ENCODE measurements at places on chromosomes 3 and 15.

GRCh38 chr3:32460031-32460749, 42.5 kb downstream of the CMTM6 start:
- peak; percentile 59 for DNase-seq

DNA sequence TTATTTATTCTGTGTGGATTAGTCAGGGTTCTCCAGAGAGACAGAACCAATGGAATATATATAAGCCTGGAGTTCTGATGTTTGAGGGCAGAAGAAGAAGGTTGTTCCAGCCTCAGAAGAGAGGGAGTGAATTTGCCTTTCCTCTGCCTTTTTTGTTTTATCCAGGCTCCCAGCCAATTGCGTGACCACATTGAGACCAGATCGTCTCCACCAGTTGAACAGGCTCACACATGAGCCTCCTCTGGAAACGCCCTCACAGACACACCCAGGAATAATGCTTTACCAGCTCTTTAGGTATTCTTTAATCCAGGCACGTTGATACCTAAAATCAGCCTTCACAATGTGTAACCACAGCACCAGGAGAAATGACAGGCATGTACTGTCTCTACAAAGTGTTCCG, 923.1 kb downstream of the TBL1XR1 start:
- DNase-seq, result no peak

- DNase-seq, result no peak
Measured at GRCh38 chr3:184338511-184338945, 1.1 kb downstream of the FAM131A start.

DNA sequence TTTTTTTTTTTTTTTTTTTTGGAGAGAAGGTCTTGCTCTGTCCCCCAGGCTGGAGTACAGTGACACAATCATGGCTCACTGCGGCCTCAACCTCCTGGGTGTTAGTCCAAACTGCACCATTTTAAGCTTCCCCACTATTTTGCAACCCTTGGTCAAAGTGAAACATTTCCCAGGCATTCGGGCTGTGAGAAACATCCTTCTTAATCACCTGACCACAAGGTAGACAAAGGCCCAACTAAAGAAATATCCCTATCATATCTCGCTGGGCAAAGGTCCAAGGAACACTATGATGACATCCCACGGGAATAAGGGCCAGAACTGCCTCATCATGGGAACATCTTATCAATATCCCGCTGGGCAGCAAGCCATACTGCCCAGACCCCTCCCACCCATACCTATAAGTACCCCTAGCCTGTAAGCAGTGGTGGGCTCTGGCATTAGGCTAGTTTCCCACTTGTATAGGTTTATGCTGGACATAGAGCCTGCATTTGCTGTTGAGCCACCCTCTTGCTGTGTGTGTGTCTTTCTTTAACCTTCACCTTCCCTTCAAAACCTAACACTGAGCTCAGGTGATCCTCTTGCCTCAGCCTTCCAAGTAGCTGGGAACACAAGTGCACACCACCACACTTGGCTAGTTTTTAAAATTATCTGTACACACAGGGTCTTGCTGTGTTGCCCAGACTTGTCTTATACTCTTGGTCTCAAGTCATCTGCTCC, 95.2 kb downstream of the SEMA5B start:
- no peak for DNase-seq

GRCh38 chr15:80736560-80736959, 41.5 kb downstream of the ABHD17C start:
- DNase-seq, result no peak

DNA sequence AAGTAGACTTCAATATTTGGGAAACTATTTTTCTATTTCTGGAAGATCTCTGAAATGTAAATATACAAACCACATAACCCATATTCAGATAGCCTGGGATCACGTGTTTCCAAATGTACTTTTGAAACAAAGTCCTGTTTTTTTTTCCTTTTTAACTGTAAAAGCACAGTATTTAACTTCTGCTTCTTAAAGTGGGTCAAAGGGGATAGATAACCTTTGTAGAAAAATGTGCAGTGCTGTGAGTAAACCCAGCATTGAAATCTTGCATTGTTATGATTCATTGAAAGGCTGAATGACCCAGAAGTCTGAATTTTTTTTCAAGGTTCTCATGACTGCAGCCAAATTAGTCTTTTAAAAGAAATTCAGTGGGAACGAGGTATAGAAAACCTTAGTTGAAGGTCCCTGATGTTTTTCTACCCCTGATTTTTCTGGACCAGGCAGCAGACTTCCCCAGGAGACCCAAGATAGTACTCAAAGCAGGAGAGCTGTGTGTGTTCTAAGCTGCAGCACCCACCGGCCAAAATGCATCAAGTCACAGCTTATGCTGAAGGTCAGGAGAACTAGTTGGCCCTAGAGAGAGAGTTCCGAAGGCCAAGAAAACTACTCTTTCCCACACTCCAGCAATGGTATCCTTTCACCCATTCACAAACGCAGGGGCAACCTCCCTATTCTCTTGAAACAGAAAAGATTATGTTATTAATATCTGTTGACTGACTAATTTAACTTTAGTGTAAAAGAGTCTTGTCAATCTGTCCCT, 43.6 kb upstream of the APH1B start:
- no peak for DNase-seq

- no peak for DNase-seq
Measured at GRCh38 chr3:77648214-77648613, 608.3 kb downstream of the ROBO2 start.

GRCh38 chr3:44568561-44568960, 13.6 kb downstream of the ZKSCAN7 start:
- DNase-seq, result no peak

GRCh38 chr3:139689708-139690228, 12.0 kb upstream of the NMNAT3 start:
- DNase-seq, result no peak

Data from activated T-helper 1 cell treated with Interleukin-2 at 50 U/mL for 16 hours (primary cell).